Pancreas (tissue), 10 donors: ENCODE measurements at places on chromosomes 3 and 15.

- no peak for DNase-seq
Observed at GRCh38 chr3:126659915-126660886, 5.3 kb upstream of the TXNRD3 start.

DNA sequence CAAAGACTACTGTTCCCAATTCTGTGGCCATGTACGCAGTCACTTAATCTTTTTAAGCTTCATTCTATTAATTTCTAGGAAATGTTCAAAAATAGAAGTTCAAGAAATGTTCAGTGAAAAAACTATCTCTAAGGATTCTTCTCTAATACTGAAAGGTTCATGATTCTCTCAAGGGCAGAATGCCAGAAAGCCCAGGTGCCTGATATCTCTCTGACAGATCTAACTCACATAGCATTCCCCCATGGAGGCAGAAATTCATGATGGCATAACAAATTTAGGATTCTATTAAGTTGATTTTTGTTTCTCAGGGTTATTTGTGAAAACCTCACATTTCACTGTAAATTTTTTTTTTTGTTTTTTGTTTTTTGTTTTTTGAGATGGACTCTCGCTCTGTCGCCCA, 17.5 kb downstream of the CHRM5 start:
- no peak for DNase-seq

DNA sequence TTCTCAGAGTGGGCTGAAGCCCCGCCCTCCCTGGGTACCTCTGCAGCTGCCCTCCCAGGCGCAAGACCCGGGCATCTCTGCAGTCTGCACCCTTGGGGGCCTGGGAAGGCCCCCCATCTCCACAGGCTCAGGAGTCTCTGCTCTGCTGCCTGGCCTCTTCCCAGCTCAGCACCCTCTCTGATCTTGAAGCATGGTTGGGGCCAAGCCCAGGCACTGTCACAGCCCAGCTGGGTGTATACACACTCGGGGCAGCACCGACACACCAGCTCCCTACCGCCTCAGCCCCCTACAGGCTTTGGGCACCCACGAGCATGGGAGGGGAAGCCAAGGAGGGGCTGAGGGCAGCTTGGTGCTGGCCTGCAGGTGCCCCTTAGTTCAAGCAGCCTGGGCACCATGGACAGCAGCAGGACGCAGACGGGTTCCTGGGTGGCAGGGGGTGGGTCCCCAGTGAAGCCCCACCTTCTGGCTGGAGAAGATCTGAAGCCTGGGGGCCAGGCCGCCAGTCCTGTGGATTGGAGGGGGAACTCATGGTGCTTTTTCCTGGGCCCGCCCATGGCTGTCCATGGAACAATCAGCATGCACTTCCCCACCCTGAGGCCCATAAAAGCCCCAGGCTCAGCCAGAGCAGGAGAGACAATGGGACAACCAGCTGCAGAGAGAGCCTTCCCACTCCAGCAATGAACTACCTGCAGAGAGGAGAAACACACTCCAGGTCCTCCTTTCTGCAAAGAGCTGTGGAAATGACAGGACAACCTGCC, 170.6 kb downstream of the TJP1 start:
- DNase-seq: no peak

- DNase-seq: no peak
Observed at GRCh38 chr3:25611193-25611592, 53.5 kb downstream of the TOP2B start.
